ENCODE measurements at places on chromosomes 1 and 21. TPM values are rescaled to one million over a fixed set of nuclear protein-coding genes. Genes with fewer than 3 reads are reported as not detected.

CD52 gene
- 5.8 TPM for total RNA-seq

IFI44 gene
- 8.1 TPM for total RNA-seq

KRTAP20-2 gene
- not detected for total RNA-seq

LENEP gene
- not detected for total RNA-seq

S100B gene
- 4.5 TPM for total RNA-seq

LRRC71 gene
- total RNA-seq = not detected

FAM72A gene
- total RNA-seq = 0.28 TPM

DNA sequence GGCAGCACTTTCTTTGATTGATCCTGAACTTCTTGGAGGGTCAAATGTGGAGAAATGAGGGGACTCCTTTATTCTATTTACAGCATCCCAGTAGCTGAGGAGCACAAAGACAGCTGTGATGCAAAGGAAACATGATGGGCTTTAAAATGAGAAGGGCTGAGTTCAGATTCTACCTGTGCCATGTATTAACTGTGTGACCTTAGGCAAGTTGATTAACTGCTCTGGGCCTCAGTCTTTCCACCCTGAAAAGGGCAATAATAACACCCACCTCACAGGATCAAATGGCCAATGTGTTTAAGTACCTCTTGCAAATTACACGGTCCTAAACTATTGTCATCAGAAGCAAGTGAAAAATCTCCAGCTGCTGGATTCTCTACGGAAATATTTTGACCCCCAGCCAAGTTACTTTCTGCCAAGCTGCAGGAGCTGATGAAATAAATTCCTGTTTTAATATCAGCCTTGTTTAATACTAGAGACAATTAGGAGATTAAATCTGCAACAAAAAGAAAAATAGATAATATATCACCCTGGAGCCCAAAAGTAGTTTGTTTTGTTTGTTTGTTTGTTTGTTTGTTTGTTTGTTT lies 15.7 kb downstream of the TMEM81 start:
- no peak overlapping the region for H3K27ac ChIP-seq
- H3K27me3 ChIP-seq = no peaks in the 10 kb centered on the region
- H3K4me1 ChIP-seq = no peaks in the 10 kb centered on the region
- no peak overlapping the region for H3K4me3 ChIP-seq
- no peak for DNase-seq
- no peaks in the 10 kb centered on the region for H3K36me3 ChIP-seq

DNA sequence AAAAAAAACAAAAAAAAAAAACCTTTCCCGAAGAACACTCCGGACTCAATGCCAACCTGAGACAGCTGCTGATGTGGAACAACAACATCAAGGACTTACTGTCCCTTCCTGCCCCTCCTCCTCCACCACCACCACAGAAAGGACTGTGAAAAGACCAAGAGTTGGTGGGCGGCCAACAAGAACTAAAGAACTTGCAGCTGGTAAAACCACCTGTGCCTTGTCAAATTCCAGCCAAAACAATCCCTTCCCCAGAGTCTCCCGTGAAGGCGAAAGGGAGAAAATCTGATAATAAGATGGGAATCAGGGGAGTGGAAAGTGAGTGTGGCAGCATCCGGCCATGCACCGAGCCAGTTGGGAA lies 88.9 kb downstream of the PROX1 start:
- DNase-seq = no peak
- no peak overlapping the region for H3K4me3 ChIP-seq
- no peaks in the 10 kb centered on the region for H3K4me1 ChIP-seq
- no peaks in the 10 kb centered on the region for H3K36me3 ChIP-seq

DNA sequence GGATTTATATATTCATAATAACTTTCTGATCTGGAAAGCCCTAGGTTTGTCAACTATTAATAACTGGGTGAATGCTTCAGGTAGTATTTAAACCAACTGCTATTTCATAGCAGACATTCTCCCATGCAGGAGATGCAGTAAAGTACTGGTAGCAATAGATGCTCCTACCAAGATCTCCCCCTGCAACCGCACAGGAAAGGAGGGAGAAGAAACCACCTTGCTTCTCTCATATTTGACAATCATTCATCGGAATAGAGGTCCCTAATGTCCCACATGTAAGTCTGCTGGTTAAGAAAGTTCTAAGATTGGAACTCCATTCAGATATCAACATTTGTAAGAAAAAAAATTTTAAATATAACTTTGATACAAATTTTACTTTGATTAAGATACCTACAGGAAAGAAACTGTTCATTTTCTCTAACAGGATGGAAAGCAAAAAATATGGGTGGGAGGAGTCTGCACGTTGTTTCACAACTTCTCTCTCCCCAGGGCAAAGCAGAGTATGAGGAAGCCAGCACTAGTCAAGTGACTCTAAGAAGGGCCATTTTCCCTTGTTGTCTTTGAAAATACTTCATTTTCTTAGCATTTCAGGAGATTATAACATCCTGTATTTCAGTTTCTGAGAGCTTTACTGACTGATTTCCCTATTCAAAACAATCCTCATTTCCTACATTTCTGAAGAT lies at the start of gene PYHIN1:
PYHIN1 (plus strand) TSS at position 498 of the 683 bp plus-strand sequence. CDS start 5,359 bp downstream, outside the sequence.
- H3K36me3 ChIP-seq = no peaks in the 10 kb centered on the region
- DNase-seq = no peak
- H3K27ac ChIP-seq = no peak within 1 kb of the TSS
- H3K4me3 ChIP-seq = no peak within 1 kb of the TSS

- no peak overlapping the region for H3K4me3 ChIP-seq
- no peak overlapping the region for H3K27ac ChIP-seq
- H3K36me3 ChIP-seq = no peaks in the 10 kb centered on the region
- no peak for DNase-seq
- H3K27me3 ChIP-seq = no peaks in the 10 kb centered on the region
These were observed 56.8 kb downstream of the KCNAB2 start for GRCh38 chr1:6102532-6102845.

GRCh38 chr1:35838693-35839245 lies 31.0 kb downstream of the AGO4 start:
- no peaks in the 10 kb centered on the region for H3K27me3 ChIP-seq
- peaks cover 90% of the 10 kb centered on the region for H3K36me3 ChIP-seq
- H3K27ac ChIP-seq = no peak overlapping the region
- no peak overlapping the region for H3K4me3 ChIP-seq
- no peaks in the 10 kb centered on the region for H3K4me1 ChIP-seq
- DNase-seq = no peak

- H3K4me1 ChIP-seq = no peaks in the 10 kb centered on the region
- H3K4me3 ChIP-seq = no peak overlapping the region
- no peaks in the 10 kb centered on the region for H3K36me3 ChIP-seq
- no peak overlapping the region for H3K27ac ChIP-seq
These were observed 98.4 kb upstream of the WNT4 start for GRCh38 chr1:22241250-22241649.

DNA sequence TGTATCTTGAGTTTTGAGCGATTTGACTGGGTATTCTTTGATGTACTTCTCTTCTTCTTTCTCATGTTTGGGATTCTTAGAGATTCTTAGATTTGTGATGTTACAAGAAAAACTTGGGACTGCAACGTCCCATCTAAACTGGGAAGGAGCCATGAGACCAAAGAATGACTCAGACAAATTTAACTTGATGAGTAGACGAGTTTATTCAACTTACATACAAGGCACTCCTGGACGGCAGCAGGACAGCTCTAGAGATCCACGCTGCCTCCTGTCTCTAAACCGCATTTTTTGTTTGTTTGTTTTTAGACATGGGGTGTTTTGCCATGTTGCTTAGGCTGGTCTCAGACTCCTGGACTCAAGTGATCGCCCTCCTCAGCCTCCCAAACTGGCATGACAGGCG lies 137.1 kb downstream of the PIK3R3 start:
- no peak for DNase-seq
- no peak overlapping the region for H3K4me3 ChIP-seq
- H3K36me3 ChIP-seq = peaks cover 5% of the 10 kb centered on the region
- no peaks in the 10 kb centered on the region for H3K27me3 ChIP-seq
- H3K4me1 ChIP-seq = peaks cover 6% of the 10 kb centered on the region
- no peak overlapping the region for H3K27ac ChIP-seq

DNA sequence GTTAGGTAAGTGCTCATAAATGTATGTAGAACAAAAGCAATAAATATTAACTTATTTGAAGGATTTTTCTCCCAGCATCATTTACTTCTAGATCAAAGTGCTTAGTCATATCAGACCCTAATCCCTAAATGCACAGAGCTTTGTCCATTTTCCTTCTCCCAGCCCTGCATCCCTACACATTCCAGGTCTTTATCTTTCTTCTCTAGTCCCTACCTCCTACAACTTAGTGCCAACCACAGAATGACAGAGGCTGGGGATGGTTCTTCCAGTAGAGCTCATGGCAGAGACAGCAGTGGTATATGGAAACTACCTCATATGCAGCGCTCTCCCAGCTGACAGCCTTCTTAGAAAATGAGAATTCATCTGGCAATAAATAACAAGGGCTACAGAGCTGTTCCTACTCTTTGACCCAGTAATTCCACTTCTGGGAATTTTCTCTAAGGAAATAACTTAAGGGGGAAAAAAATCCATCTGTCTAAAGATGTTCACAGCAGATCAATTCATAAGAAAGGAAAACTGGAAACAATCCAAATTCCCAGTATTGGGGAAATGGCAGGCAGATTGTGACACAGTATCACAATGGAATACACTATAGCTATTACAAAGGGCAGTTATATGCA lies 62.9 kb upstream of the ROR1 start:
- H3K27me3 ChIP-seq = no peaks in the 10 kb centered on the region
- no peak overlapping the region for H3K4me3 ChIP-seq
- no peak for DNase-seq
- H3K27ac ChIP-seq = no peak overlapping the region
- H3K4me1 ChIP-seq = no peaks in the 10 kb centered on the region
- H3K36me3 ChIP-seq = no peaks in the 10 kb centered on the region

DNA sequence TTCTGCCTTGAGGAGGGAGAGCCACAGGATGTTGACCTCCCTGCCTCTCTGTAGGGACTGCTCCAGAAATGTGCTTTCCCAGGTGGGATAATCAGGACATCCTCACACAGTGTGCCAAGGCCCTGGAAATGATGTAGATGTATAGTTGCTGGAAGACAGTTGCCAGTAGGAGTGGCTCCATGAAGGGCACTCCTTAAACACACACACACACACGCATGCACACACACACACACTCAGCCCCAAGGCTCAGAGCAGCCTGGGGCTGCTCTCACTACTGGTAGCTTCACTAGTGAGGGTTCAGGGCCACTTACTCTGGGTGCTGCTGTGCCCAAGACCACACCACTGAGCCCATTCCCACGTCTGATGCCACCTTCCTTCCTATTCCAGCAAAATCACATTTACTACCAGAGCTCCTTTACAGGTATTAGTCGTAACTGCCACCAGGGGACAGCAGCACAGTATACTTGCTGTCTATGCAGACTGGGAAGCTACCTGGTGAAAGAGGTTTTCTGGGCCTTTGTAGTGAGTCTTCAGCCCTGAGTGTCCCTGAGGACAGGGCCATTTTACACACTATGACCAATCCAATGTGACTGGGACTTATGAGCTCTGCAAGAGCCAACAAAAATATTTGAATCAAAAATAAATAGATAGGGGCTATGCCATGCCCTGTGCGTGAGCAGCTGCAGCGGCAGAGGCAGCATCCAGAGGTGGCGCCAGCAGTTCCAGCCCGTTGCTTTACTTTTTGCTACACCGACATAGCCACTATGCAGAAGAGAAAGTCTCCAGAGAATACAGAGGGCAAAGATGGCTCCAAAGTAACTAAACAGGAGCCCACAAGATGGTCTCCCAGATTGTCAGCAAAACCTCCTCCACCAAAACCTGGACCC lies 15.0 kb downstream of the CRNN start:
- DNase-seq = no peak
- H3K4me1 ChIP-seq = no peaks in the 10 kb centered on the region
- no peak overlapping the region for H3K27ac ChIP-seq
- no peak overlapping the region for H3K4me3 ChIP-seq
- no peaks in the 10 kb centered on the region for H3K27me3 ChIP-seq
- H3K36me3 ChIP-seq = no peaks in the 10 kb centered on the region

GRCh38 chr1:108080448-108080847 lies 115.5 kb upstream of the VAV3 start:
- no peak overlapping the region for H3K4me3 ChIP-seq
- H3K27me3 ChIP-seq = no peaks in the 10 kb centered on the region
- no peaks in the 10 kb centered on the region for H3K36me3 ChIP-seq
- DNase-seq = no peak
- H3K4me1 ChIP-seq = no peaks in the 10 kb centered on the region

DNA sequence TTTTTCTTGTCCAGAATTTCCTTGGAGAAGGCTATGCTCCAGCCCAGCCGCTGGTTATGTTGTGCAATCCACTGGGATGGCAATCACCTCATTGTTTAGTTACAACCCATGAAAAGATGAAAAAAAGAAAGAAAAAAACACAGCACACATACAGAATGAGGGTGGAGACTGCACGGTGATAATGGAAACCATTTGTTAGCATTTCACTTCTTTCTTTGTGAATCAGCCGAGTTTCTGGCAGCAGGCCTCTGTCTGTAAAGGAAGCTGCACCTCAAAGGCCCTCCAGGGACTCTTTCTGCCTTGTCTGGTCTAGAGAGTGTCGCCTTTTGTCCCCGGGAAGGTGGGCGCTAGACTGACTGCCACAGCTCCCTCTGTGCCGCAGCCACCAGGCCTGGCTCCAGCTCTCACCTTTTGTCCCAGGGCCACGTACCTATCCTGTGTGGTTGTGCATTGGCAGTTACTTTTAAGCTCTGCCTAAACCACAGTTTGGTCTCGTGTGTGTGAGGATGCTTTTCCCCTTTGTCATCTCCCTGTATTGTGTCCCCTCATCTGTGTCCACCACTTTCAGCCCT lies 35.6 kb downstream of the NGF start:
- H3K4me3 ChIP-seq = no peak overlapping the region
- H3K36me3 ChIP-seq = no peaks in the 10 kb centered on the region
- H3K4me1 ChIP-seq = no peaks in the 10 kb centered on the region
- peak overlapping the region; percentile 49 for H3K27ac ChIP-seq

GRCh38 chr1:160904783-160905616 lies 20.0 kb upstream of the ITLN1 start:
- no peak overlapping the region for H3K4me3 ChIP-seq
- no peak for DNase-seq

- DNase-seq = no peak
- H3K27ac ChIP-seq = no peak overlapping the region
- no peaks in the 10 kb centered on the region for H3K27me3 ChIP-seq
- H3K36me3 ChIP-seq = no peaks in the 10 kb centered on the region
These were observed 426.6 kb downstream of the LRRIQ3 start for GRCh38 chr1:73771396-73771795.

DNA sequence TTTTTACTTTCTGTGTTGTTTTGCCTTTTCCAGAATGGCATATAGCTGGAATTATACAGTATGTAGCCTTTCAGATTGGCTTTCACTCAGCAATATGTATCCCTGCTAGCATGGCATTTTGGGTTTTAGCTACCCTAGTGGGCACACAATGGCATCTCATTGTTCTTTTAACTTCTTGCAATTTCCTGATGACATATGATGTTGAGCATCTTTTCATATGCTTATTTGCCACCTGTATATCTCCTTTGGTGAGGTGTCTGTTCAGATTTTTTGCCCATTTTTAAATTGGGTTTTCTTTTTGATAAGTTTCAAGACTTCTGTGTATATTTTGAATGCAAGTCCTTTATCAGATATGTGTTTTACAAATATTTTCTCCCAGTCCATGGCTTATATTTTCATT lies 14.0 kb downstream of the TSEN15 start:
- H3K27ac ChIP-seq = no peak overlapping the region
- no peaks in the 10 kb centered on the region for H3K4me1 ChIP-seq
- no peaks in the 10 kb centered on the region for H3K27me3 ChIP-seq

GRCh38 chr1:184118046-184118445 lies 66.5 kb downstream of the TSEN15 start:
- no peak for DNase-seq
- no peak overlapping the region for H3K4me3 ChIP-seq
- no peak overlapping the region for H3K27ac ChIP-seq
- no peaks in the 10 kb centered on the region for H3K27me3 ChIP-seq
- H3K36me3 ChIP-seq = no peaks in the 10 kb centered on the region
- H3K4me1 ChIP-seq = no peaks in the 10 kb centered on the region

GRCh38 chr1:54253480-54253879 lies 53.5 kb downstream of the MRPL37 start:
- DNase-seq = no peak
- H3K4me1 ChIP-seq = no peaks in the 10 kb centered on the region
- H3K36me3 ChIP-seq = peaks cover 15% of the 10 kb centered on the region
- H3K4me3 ChIP-seq = no peak overlapping the region
- H3K27me3 ChIP-seq = no peaks in the 10 kb centered on the region
